ENCODE measurements at places on chromosomes 3 and 15.

DNA sequence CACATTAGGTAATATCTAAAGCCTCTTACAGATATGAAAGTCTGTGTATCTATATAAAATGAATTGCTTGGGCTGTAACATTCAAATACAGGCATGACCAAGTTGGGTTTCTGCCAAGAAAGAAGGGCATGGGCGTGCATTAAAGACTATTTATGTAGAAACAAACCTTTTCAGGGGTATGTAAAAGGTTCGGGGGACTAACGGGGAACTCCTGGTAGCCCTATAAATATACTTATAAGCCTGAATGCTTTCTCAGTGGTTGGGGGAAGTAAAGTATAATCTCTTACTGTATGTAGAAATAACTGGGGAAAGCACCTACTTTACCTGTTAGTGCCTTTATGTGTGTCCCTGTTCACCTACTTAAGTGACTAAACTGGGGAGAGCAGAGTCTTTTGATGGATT lies 154.5 kb upstream of the TBL1XR1 start:
- no peak for DNase-seq

GRCh38 chr3:172918568-172919296 lies 168.2 kb downstream of the ECT2 start:
- no peak for DNase-seq

- no peak for DNase-seq
Observed at GRCh38 chr15:28944696-28945300, 59.0 kb downstream of the APBA2 start.

GRCh38 chr3:1348547-1348946 lies 255.7 kb downstream of the CNTN6 start:
- no peak for DNase-seq

DNA sequence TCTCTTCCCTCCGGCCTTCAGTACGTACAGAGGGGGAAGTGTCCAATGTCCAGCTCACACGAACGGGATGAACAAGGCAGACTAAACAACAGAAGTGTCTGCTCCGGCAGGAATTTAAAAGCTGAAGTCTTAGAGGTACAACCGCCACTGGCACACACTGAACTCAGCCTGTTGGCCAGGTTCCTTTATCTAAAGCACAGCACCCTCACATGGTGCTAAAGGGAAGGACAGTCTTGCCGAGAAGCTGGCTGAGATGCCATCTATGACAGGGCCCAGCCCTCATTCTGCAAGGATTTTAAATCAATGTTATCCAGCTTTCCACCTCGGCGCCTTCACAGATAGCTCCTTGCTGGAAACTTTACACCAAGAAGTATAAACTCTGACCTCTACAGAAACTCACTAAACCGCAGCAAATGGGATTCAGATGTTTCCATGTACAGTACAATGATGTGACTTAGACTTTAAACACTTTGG lies 2.8 kb downstream of the ADAMTS17 start:
- peak; percentile 38 for DNase-seq

- no peak for DNase-seq
Observed at GRCh38 chr3:47669026-47669749, 90.5 kb upstream of the CSPG5 start.

GRCh38 chr3:56980798-56981390 lies 79.6 kb upstream of the SPATA12 start:
- DNase-seq: peak; percentile 99

GRCh38 chr3:140131895-140132294 lies 196.9 kb downstream of the CLSTN2 start:
- no peak for DNase-seq

DNA sequence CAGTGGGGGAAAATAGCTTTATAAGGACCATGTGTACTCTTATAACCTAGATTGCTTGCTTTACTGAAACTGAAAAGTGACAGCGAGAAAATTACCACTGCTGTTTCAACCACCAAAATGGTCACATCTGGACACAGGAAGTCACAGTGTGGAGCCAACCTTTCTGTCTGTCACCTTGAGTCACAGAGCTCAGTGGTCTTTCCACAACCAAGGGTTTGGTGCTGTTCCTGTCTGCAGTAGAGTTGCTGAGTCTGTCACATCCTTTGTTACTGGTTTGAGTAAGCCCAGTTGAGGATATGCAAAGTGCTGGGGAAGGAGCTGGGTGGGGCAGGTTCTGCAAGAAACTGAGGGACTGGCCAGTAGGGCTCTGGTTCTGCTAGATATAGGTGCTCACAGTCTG lies 139.1 kb upstream of the EIF1B start:
- no peak for DNase-seq

DNA sequence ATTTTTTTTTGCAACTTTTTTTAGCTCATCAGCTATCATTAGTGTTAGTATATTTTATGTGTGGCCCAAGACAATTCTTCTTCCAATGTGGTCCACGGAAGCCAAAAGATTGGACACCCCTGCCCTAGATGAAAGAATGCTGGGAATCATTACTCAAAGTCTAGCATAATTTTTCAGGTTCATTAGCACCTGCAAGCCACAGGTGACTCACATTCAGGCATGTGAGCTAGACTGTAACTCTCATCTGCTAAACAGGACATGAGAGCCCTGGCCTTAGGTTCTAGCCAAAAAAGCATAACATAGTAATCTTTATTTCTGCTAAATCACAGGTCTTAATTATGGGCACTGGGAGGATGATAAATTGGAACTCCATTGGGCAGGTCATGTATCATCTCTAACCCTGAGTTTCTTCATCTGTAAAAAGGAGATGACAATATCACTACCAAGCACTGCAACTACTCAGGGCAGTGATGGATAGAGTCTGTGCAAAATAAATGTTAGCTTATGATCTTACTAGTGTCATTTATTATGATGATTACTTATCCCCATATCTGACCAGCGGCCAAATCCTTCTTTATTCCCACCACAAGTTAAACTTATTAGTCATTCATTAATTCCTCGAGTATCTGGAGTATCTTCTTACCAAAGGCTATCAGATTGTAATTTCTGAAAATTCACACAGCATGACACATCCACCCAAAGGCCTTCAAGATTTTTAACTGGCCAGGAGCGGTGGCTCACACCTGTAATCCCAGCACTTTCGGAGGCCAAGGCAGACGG lies 125.0 kb downstream of the PLD1 start:
- DNase-seq: no peak

DNA sequence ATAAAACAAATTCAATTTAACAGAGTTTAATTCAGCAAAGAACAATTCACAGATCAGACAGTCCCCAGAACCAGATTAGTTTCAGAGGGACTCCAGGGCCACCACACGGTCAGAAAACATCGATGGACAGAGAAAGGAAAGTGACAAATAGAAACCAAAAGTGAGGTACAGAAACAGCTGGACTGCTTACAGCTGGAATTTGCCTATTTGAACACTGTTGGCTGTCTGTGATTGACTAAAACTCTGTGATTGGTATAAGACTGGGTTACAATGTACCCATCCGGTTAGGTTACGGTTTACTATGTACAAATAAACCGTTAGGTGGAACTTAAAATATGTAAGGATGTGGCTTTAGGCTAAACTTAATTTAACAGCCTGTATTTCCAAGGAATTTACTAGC lies 30.3 kb downstream of the MOBP start:
- DNase-seq: no peak

Measured in AG10803 (cell line).